ENCODE measurements at places on chromosomes 12 and 14.

GRCh38 chr14:21043387-21043973 lies 1.3 kb downstream of the RNASE7 start:
- no peak for DNase-seq

DNA sequence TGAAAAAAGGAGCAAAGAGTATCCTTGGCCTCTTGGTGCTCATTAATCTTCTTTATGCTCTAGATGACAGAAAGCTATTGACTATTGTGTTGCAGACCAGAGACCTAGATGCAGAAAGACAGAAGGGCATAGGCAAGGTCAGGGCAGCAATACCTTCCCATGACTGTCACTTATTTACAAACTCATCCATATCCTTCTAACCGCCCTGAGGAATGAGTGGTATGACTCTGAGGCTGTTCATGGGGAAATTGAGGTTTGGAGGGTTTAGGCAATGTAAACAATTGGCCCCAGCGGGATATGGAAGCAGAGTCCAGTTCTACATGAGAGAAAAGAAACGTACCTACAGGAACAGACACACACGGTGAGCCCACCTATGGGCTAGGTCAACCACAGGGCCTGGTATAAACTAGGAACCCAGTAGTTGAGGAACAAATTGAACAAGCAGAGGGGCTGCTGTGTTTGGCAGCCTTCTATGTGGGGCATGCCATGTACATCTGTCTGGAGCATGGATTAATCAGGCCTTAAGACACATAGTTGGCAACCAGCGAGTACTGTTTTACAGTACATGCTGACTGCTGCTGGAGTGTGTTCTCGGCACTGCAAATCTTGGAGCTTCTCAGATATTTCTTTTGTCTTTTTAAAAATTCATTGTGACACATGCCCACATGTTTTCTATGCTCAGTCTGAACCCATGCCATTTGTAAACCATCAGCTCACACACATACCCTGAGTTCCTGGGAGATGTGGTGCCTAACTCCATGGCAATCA lies 159.7 kb upstream of the NTF3 start:
- DNase-seq, result no peak

GRCh38 chr14:92544051-92544720 lies 30.6 kb downstream of the RIN3 start:
- DNase-seq, result no peak

DNA sequence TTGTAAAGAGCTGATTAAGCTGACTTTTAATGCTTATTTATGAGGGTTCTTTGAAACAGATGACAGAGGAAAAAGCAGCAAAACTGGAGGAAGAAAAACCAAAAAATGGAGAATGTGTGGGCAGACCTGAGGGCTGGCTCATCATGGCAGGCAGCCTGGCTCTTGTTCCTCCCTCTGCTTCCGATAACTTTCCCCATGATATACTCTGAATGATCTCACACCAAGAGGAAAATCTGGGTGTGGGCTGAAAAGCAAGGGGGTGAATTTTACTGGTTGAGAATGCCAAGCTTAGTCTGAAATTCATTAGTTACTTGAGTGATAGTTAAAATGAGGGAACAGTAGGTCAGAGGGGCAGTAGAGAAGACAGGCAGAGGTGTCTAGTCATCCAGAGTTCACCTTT lies 330.1 kb upstream of the PRICKLE1 start:
- DNase-seq, result no peak

Data from heart left ventricle (tissue), 16 donors.